ENCODE measurements at places on chromosomes 11 and 22.

GRCh38 chr22:28882545-28882877 is 861 bp upstream of the ZNRF3 start:
- peak; percentile 6 for DNase-seq

DNA sequence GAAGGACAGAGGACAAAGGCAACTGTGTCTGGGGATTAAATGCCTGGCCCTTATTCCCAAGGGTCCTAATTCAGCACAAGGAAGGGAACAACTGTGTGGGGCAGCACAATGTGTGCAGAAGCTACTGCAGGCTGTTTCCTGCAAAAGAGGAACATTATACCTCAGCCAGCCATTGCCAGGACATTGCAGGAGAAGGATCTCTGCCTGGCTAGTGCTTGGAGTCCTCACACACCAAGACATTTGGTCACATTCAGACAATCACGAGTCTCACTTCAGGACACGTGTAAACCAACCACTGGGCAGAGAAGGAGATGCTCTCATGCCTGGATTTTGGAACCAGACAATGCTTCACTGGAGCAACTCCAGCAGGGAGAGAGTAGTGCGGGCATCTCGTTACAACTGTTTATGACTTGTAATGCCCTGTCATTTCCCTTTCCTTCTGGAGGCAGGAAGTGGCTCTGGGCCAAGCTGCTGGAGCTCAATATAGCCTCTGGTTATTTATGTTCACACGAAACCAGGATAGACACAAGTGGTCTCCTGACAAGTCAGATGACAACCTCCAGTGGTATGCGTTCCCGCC is 23.9 kb upstream of the ZC3H12C start:
- peak; percentile 65 for DNase-seq

- peak; percentile 91 for DNase-seq
Observed at GRCh38 chr11:86743223-86744118, 56.9 kb upstream of the PRSS23 start.

GRCh38 chr11:132073787-132074186 is 703.4 kb downstream of the NTM start:
- no peak for DNase-seq

GRCh38 chr22:37232140-37232998 is 11.7 kb downstream of the RAC2 start:
- no peak for DNase-seq

DNA sequence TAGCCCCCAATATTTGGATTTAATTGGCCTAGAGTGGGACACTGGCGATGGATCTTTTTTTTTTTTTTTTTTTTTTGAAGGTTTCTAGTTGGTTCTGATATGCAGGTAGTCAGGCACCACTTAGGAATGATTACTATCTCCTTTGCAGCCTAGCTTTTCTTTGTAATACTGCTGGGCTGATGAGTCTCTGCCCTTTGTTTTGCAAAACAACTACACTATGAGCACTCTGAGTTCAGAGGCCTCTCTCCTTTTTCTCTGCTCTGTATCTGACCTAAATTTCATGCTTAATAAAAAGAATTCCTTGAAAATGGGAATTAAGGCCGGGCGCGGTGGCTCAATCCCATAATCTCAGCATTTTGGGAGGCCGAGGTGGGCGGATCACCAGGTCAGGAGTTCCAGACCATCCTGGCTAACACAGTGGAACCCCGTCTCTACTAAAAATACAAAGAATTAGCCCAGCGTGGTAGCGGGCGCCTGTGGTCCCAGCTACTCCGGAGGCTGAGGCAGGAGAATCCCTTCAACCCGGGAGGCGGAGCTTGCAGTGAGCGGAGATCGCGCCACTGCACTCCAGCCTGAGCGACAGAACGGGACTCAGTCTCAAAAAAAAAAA is 1312.3 kb downstream of the FAM181B start:
- no peak for DNase-seq

DNA sequence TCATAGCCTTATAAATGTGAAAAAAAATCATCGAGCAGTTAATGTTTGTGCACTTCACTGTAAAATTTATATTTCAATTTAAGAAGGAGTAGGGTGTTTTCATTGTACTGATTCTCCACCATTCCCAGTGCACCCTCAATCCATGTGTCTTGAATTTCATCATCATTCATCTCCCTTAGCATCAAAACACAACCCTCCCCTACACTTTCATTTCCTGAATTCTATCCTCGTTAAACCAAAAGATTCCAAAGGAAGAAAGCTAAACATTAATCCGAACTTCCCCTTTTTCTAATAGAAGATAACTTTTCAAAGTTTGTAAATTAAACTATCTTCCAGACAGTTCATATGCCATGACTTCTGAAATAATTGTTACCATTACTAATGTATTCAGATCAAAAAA is 34.1 kb upstream of the OR8B8 start:
- peak; percentile 4 for DNase-seq

Data from suppressor macrophage treated with lipopolysaccharide for 4 hours (primary cell).